NCI-H187 (cell line): ENCODE measurements at places on chromosomes 2 and 18.

DNA sequence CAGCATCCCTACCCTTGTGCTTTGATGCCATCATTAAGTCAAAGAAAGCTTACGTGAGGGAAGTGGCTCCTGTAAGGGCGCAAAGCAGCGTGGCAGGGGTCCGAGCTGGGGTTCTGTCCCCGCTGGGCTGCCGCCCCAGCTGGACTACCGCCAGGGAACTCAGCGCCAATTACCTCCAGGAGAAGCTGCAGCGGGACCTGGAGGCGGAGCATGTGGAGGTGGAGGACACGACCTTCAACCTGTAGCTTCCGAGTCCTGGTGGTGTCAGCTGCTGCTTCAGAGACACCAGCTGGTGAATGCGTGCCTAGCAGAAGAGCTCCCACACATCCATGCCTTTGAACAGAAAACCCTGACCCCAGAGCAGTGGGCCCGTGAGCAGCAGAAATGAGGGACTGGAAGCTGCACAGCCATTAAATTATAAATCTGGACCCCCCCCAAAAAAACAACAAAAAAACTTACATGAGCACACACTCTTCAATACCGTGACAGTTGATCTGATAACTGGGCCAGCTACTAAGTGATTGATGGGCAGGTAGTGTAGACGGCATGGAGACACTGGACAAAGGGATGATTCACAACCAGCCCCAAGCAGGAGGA lies 20.1 kb upstream of the YES1 start:
- no peak for DNase-seq

DNA sequence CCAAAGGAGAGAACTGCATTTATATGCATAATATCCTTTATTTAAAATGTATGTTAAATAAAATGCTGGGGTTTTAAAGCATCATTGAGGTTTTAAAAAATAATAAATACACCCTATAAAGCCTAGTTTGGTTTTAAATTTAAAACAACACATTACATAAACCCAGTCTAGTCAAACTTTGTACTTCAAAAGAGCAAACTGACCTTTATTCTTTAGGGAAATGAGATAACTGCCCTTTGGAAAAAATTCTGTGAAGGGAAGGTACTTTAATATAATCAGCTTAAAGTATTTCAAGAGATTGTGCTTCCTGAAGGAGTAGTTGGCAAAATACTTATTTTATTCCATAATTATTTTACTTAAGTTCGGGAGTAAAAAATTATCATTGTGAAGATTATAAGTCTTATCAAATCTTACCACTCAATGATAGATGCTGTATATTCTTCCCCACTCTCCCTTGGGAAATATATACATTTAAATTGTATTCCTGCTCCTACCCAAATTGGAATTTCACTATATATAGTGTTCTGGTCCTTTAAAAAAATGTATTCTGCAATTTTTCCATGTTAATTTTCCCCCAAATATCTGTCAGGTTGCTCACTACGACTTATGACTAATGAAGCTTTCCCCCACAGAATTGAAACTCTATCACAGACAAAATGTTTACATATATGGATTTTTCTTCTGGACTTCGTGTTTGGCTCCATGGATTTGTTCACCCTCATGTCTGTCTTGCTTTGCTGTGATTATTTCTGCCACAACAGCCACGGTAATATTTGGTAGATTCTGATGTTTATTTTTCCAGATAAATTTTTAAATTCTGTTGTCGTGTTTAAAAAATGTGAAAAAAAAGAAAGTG lies 42.1 kb downstream of the ZC3H6 start:
- no peak for DNase-seq

GRCh38 chr2:156864753-156865152 lies 392.8 kb upstream of the GALNT5 start:
- DNase-seq, result no peak

DNA sequence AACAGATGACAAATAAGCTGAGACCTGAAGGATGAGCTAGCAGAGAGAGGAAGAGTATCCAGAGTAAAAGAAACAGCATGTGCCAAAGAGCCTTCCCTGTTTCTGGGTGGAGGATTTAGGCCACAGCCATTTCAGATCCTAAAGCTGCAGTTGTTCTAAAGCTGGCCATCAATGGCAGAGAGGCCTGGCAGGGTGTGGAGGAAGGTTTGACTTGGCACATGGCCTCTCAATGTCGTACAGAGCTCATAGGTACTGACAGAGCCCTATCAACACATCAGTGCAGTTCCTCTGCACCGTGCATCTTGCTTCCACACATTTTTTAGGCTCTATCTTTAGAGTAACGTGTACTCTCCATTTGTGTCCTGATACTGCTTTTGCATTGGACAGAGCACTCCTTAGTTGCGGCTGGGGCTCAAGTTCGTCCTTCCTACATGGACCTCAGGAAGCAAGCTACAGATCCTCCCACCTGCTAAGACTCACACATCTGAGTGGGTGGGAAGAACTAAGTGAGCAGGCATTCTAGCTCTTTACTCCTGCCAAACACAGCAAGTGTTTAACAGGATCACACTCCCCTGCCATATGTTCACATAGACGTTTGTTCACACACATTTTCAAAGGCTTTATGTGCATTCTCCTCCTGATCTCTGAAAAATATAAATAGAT lies 3.0 kb upstream of the CHMP3 start:
- DNase-seq, result no peak

GRCh38 chr18:44801781-44802180 lies 121.1 kb downstream of the SETBP1 start:
- DNase-seq, result no peak
